ENCODE measurements at places on chromosomes 1 and 21.

DNA sequence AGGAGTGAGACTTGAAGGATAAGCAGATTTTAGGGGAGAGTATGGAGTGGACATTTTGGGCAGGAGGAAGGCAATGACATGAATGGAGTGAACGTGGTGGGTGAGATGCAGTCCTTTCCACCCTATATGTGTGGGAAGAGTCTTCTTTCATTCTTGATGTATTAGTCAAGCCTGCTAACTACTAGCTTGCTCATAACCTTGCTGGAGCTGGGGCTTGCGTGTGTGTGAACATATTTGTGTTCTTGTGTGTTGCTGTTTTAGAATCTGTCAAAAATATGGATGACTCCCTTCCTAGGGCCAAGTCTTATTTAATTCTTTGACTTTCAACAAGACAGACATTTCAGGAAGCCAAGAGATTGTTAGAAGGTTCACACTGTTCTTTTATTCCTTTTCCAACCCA is 132.7 kb downstream of the UCK2 start:
- DNase-seq: no peak

GRCh38 chr1:229640455-229640854 is 14.4 kb downstream of the URB2 start:
- DNase-seq: no peak

- no peak for DNase-seq
Observed at GRCh38 chr1:224521904-224522734, 87.5 kb upstream of the WDR26 start.

DNA sequence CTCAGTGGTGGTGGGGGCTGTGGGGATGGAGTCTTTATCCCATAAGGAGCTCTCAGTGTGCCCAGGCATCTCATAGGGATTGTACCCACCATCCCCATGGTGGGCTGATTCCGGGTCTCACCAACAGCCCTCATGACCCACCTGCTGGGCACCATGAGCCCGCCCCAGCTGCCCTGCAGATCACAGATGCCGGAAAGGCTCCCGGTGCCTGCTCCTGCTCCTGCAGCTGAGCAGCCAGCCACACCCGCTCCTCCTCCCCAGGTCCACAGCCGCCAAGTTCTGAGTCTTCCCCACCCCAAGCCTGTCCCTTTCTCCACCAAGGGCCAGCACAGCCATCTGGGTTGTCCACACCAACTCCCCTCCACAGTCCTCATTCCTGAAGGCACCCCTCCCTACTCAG is 15.5 kb upstream of the TSPEAR start:
- DNase-seq: no peak

- no peak for DNase-seq
Observed at GRCh38 chr1:198657550-198658064, 18.8 kb downstream of the PTPRC start.

GRCh38 chr1:61268546-61269240 is 186.3 kb downstream of the NFIA start:
- DNase-seq: peak; percentile 6

GRCh38 chr1:190168116-190168892 is 309.4 kb downstream of the BRINP3 start:
- no peak for DNase-seq

DNA sequence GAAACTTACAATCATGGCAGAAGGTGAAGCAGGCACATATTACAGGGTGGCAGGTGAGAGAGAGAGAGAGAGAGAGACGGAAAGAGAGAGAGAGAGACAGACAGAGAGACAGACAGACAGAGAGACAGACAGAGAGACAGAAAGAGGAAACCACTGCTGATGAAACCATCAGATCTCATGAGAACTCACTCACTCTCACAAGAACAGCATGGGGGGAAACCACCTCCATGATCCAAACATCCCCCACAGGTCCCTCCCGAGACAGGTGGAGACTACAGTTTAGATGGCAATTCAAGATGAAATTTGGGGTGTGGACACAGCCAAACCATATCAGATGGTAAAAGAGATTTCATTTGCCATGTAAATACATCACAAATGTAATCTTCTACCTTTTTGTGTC is 708.1 kb downstream of the MRPL39 start:
- no peak for DNase-seq

GRCh38 chr1:32508761-32509160 is 30.5 kb upstream of the ZBTB8A start:
- DNase-seq: no peak

DNA sequence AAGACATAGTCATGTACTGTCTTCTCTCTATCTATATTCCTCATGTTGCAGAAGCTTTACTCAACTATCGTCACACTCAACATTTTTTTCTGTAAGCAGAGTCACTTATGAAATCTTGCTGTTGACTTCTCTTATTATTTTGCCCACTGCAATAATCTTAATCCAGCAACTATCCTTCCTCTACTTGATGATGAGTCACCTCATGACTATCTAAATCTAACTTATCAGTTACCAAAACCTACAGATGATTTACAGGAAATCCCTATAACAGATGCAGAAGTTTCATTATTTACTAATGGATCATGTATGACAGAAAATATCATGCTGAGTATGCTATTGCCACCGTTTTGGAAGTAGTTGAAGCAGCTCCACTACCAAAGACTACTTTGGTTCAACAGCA is 378.9 kb downstream of the DUSP10 start:
- no peak for DNase-seq

GRCh38 chr1:208054911-208055379 is 144.0 kb upstream of the CD34 start:
- no peak for DNase-seq
